ENCODE measurements at places on chromosomes 6 and 20. TPM values are rescaled to one million over a fixed set of nuclear protein-coding genes. Genes with fewer than 3 reads are reported as not detected.

Gene SLC22A7
- total RNA-seq: not detected

Gene CLVS2
- total RNA-seq: not detected

Gene LAMA2
- total RNA-seq: not detected

Gene GSTA2
- not detected for total RNA-seq

Gene PBOV1
- total RNA-seq: not detected

Gene BCAS4
- 32.2 TPM for total RNA-seq

Gene ERVFRD-1
- not detected for total RNA-seq
